ENCODE measurements at places on chromosomes 13 and 19. TPM values are rescaled to one million over a fixed set of nuclear protein-coding genes. Genes with fewer than 3 reads are reported as not detected.

DNA sequence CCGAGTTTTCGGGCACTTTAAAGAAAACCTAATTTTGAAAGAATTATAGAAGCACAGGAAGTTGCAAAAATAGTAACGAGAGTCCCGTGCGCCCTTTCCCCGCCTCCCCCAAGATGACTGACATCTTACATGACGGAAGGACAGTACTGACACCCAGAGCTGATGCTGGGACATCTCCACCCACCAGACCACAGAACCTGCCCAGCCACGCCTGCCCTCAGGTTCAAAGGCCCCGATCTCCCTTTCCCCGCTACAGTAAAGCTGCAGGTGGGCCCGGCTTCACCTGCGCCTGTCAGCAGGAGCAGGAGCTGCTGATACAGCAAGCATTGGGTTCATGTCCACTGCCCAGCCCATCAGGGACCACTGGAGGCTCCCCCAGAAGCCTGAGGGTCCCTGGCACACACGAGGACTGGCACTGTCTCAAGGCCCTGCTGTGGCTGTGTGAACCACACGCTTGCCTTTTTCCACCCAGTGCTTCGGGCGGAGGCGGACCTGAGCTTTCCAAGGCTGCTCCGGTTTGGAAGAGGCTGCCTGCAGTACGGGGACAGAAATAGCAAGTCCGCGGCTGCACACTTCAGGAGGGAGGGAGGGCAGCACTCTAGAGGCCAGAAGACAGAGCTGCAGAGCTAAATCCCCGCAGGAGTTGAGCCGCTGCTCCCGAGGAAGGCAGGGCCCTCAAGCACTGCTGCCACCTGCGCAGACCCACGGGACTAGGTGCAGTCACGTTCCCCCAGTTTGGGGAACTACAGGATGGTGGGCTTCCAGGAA, 8.7 kb downstream of the MAP2K2 start:
- no peak for DNase-seq

- DNase-seq: no peak
Measured at GRCh38 chr13:80413611-80414010, 72.7 kb upstream of the SPRY2 start.

DNA sequence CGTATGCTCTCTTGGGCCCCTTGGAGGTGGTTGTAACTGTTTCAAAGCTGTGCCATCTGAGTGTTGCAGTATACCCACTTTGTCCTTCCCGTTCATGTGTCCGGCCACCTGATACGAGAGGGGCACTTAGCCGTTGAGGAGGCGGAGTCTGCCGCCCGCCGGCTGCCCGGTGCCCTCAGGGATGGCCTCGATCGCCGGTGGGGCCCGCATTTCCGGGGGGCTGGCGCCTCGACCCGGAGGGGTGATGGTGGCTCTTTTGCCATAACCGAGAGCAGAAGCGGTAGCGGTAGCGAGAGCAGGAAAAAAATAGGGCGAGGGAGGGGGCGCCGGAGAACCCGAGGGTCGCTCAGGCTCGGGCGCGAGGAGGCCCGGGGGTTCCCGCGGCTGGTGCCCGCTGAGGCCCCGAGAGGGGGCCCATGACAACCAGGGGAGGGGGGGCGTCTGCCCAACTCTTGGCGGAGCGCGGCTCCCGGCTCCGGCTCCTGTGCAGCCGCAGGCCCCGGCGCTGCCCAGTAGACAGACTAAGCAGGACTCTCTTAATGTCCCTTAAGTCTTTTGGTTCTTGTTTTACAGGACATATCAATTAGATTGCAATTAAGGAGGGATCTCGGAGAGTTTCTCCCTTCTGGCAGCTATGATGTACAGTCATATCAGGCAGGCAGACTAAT, 342.7 kb upstream of the SGCG start:
- no peak for DNase-seq

DNA sequence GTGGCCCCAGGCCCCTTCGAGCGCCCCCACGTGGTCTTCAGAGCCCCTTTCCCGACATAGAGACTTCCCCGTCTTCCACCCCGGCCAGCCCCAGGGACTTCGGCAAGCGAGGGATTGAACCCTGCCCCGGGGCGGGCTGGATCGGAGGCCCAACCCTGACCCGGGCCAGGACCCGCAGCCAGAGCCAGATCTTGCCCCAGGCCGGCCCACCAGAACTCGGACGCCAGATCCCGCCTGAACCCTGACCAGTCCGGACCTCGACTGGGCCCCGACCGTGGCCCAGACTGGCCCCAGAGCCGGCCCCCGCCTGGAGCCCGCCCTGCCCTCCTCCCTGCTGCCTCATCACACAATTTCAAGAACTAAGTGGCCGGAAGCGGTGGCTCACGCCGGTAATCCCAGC, 253 bp upstream of the TPTE2 start:
- DNase-seq: no peak

KASH5 gene
- not detected for total RNA-seq

Measured in endothelial cell of umbilical vein (primary cell).